ENCODE measurements at places on chromosomes 5 and 9.

DNA sequence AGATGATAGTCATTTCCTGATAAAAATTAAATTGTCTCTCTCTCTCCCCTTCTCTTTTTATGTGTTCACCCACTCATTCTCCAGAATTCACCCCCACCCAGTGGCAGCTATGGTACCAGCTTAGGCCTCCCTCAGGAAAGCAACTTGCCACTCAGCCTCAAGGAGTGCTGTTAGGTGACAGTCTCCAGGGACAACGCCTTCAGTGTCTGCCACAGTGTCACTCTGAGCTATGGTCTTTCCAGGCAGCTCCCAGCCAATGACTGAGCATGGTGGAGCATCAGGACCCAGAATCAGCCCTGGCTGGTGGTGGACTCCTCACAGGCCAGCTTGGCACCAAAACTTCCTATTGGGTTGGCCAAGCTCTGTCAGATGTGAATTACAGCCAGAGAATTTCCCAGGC lies 140.9 kb upstream of the PIK3R1 start:
- DNase-seq = no peak

GRCh38 chr5:152376886-152377285 lies 28.2 kb downstream of the NMUR2 start:
- no peak for DNase-seq

DNA sequence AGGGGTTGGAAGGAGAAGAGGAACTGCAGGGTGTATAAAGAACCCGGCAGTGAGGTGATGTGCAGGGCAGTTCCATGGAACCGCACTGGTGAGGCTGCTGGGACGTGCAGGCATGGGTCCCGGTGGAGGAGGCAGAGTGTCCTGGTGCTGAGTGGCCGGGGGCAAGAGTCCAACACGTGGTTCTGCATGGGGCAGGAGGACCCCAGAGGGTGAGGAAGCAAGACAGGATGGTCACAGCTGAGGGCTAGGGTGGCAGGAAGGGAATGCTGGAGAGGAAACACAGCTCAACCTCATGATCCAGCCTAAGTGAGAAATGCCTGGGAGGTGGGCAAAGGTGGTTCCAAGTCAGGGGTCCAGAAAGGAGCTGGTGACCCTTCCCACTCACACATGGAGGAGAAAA lies 87.2 kb downstream of the S1PR3 start:
- DNase-seq = no peak

DNA sequence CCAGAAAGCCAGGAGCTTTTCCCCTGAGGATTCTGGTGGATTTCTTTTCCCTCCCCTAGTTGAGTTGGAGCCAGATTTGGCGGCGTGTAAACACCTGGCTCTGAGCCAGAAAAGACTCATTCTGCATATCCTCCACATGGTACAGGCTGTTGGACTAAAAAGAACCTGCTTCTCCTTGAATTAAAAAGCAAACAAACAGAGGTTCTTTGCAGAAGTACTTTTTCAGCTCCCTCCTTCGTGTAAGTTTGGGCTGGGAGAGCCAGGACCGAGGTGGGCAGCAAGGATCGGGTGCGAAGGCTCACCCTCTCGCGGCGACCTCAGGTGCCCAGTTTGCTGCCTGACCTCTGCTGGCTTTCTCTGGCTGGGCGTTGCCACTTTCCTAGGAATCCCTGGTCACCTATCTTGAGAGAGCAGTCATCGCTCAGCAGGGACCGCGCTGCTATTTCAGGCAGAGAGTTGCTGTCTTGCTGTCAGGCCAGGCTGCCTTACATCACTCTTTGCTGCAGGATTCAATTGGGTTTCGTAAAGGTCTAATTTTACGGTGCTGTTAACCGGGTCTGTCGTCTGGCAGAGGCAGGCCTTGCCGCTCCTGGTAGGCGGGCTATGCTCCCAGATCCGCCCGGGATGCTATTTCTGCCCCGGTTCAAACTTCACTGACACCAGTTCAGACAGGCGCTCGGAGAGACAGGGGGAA lies 3.2 kb downstream of the PAPPA start:
- DNase-seq = peak; percentile 85

DNA sequence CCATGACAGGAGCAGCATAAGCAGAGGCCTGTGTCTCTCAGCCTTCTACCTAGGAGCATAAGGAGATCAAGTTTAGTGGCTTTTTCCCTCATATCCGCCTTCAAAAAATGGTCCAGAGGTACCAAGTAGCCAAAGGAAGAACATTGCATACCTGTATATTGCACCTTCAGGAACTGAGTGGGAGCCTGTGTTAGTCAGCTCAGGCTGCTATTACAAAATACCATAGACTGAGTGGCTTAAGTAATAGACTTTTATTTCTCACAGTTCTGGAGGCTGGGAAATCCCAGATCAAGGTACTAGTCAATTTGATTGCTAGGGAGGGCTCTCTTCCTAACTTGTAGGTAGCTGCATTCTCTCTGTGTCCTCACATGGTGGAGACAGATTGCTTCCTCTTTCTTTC lies 597.4 kb upstream of the PTGER4 start:
- DNase-seq = no peak

GRCh38 chr5:103258957-103259704 lies 568 bp downstream of the MACIR start:
- DNase-seq = peak; percentile 76

DNA sequence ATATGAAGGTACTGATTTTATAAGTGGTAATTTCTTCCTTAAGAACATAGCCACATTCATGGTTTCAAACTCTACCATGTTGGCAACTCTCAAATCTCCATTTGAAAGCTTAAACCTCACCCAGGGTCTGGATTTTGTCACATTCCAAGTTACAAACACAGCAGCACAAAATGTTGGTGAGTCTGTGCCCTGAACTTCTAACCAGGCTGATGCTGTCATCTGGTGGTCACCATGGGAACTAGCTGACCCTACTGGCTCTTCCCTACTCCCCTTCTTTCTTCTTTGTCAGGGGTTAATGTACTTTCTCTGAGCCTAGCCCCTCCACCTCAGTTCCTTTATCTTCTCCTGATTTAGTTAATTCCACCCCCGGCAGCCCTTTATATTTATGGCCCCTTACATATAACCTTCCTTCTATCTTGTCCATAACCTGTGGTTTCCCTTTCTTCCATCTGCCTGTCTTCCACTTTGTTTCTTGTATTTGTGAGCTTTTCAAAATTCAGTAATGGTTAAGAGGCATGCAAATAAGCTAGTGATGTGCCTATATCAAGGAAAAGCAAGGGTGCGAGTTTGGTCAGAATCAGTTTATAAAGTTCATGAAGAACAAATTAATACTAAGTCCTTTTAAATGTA lies 35.9 kb downstream of the TGFBR1 start:
- DNase-seq = peak; percentile 63

DNA sequence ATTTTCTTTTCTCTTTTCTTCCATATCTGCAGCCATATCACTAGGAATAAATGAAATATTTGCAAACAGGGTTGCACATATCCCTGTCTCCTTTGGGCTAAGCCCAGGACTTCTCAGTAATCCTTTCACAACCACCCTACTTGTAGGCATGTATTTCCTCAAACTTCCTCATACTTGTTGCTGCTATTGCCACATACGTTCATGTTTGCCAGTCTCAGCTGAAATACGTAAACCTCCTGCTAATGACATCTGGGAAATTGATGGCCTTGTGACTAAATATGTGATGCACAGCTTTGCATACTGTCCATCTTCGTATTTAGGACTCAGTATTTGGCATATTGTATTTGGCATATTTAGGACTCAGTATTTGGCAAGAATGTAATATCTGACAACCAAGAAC lies 224.6 kb downstream of the PLK2 start:
- no peak for DNase-seq

DNA sequence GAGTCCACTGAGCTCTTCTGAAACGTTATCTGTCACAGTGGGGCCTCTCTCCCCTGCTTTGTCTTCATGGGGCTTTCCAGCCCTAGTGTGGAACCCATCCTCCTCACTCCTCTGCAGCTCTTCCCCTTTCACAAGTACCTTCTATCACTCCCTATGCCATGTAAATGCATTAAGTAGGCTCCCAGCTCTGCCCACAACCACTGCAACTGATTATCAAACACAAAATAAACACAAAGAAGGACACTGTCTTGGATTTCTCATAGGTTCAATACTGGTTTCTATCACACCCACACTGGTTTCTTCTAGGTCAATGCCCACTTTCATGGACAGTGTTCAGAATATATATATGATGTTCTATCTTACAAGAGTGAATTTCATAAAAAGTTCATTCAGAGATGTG lies 139.4 kb downstream of the GNAQ start:
- no peak for DNase-seq

GRCh38 chr9:23777328-23777727 lies 48.7 kb downstream of the ELAVL2 start:
- DNase-seq = no peak

DNA sequence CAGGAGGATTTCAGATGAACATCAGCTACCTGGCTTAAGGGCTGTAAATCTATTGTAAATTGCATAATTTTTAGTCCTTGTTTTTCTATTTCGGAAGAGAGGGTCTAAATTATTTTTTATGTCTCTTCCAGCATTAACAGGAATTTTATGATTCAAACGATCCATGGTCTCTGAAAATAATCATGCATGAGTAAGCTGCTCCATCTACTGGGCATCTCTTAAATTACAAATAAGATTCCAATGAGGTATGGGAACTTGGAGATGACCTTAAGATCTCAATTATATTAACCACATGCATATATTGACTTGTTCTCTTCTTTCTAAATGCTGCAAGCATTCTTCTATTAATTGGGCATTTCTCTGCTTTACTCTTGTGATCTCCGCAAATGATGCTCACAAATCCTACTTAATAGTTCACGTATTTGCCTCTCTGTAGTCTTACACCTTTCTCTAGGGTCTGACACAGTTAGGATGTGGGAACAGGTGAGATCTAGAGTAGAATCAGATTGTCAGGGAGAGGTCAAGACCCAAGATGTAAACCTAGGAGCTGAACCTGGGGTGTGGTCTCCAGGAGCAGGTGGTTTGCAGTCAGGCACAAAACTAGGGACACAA lies 86.9 kb downstream of the NUDT12 start:
- DNase-seq = peak; percentile 25

GRCh38 chr9:111843971-111844370 lies 49.2 kb upstream of the SHOC1 start:
- DNase-seq = no peak

DNA sequence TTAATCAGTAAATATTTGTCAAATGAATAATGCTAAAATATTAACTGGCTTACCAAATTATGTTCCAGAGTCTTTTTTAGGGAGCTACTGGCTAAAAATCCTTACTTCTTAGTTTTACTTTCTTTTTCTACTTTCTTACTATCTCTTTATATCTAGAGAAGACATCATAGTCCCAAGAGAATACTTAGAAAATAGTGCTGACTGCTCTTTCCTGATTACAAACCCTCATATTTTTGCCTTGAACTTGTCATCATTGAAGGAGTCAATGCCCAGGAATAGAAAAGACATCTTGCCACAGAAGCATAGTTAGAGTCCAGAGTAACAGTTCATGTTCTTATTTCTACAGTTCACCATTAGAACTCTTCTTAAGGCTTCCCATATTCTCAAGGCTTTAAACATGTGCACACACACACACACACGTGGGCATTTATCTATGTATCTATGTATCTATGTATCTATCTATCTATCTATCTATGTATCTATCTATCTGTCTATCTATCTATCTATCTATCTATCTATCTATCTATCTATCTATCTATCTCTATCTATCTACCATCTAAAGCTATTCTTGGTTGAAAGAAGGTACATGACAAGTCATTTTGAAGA lies 654.3 kb downstream of the ANXA1 start:
- DNase-seq = no peak

GRCh38 chr5:79727451-79728355 lies 38.1 kb downstream of the CMYA5 start:
- no peak for DNase-seq

GRCh38 chr5:175701797-175702196 lies 43.9 kb downstream of the HRH2 start:
- DNase-seq = no peak

DNA sequence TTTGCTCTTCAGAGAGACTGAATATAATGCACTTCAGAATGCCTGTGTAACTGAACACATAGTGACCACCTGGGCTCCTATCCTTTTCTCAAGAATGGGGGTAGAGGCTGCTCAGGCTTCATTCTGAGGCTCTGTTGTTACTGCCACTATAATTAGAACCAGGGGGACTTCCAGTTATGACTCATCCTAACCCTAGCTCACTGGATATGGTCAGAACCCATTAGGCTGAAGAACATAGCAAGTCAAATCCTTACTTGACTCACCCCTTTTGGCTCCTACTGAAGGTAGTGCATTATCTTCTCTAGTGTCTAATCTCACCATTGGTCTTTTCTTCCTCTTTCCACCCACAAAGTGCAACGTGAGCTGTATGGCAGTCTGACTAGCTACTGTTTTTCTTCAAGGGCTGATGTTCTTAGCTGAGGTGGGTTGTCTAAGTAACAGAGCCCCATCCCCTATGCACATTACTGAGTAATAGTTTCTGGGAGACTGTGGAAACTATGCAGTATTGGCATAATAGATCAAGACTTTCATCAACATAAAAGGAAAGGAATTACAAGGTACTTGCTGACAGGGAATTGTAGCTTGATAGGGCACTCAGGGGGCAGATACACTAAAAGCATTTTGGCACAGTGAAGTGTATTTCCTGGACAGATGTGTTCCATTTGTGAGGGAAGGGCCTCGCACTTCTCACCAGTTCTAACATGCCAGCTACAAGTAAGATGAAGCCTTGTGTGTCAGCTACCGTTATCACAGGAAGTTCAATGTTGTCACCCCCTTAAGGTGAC lies 431.0 kb upstream of the MEF2C start:
- DNase-seq = peak; percentile 93

DNA sequence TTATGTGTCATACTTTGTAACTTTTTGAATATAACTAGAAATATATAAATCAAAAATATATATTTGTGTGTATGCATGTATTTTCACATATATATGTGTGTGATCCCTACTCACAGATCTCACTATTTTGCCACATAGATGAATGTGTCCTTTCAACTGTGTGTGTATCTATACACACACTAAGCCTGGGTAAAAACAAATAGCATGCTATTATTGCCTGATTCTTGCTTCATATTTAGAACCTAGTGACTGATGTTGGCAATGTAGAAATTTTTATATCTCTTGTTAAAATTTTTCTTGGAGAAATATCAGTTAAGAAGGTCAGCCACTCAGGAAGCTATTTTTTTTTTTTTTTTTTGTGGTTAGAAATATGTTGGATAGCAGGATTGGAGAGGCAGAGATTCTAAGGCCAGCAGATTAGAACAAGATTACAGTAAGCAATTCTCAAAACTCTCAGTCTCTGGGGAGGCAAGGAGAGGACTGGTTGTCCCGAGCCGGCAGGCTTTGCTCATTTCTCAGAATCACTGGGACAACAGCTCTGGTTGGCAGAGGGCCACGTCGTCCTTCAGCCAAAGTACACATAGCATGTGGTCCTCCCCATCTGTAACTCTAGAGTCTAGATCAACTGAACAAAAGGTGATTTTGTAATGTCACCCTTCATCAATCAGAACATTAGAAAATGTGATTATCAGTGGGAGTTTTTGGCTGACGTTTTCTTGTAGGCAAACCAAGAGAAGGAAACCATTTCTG lies 19.7 kb downstream of the C6 start:
- no peak for DNase-seq

DNA sequence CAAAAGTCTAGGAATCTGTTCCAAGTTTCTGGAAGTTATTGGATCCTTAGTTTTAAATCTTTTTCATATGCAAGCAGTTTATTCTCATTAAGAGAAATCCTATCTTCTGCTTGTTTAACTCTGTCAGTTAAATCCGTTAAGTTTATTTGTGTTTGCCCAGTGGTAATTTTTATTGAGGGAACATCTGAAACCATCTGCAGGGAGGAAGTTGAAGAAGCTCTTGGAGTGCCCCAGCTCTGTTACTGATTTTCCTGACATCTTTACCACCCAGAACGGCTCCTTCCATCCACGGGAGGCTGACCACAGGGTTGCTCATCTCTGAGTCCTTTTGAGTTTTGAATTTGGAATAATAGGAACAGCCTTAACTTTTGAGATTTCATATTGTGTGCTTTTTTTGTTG lies 99.9 kb upstream of the ZNF618 start:
- DNase-seq = no peak
